ENCODE measurements at places on chromosomes 6 and 20.

DNA sequence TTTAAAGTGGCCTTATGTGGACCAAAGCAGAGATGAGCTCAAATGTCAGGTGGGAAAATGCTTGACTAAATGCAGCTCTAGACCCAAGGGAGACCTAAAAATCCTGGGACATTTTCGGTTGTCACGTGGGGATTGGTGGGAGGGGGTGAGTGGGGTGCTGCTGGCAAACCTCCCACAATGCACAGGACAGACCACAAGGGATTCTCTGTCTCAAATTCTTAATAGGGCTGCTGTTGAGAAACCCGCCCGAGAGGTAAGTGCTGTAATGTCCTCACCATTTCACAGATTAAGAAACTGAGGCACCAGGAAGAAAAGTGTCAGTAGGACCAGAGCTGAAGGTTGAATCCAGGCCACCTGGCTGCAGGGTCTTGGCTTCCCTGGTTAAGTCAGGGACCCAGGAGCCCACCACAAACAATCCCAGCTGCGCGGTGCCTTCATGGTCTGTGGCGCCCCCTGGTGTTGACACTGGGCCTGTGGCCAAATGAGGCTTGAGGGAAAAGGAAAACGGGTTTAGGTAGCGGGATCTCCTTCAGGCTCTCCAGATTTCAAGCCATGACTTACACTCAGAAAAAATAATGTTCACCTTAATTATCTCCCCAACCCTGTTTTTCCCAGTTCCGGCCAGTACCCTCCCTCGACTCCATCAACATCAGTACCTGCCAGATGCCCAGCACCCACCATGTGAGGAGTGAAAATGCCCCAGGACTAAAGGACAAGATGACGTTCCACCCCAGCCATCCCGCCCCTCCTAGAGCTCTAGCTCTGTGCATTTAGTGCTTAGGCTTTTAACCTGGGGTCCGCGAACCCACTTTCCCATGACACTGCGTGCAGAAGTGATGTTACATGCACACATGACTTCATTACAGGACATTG, 7.2 kb downstream of the HLA-G start:
- no peak for DNase-seq

DNA sequence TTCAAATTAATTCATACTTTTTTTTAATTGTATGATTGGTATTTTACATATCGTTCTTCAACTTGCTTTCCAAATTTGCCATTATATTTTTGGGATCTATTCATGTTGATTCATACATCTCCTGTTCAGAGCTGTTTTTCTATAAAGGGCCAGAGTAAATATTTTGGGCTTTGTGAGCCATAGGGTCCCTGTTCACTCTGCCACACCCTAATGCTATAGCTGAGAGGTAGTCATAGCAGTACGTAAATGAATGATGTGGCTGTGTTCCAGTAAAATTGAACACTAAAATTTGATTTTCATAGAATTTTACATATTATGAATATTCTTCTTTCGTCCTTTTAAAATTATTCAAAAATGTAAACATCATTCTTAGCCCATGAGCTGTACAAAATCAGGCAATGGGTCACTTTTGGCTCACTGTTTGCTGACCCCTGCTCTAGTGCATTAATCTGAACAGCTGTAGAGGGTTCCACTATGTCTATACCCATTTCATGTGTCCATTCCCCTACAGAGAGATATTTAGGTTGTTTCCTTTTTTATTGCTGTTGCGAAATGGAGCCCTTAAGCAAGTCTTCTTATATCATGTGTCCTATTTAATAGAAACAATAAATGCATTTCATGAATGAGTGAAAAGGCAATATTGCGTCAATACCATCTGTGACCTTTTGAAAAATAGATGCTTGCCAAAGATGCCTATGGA, 136.4 kb upstream of the SALL4 start:
- no peak for DNase-seq

- no peak for DNase-seq
These were observed 38.0 kb downstream of the HMGCLL1 start for GRCh38 chr6:55541024-55541423.

GRCh38 chr6:113539202-113539601, 317.9 kb upstream of the MARCKS start:
- no peak for DNase-seq

GRCh38 chr6:139882234-139882633, 507.8 kb upstream of the CITED2 start:
- DNase-seq, result no peak

DNA sequence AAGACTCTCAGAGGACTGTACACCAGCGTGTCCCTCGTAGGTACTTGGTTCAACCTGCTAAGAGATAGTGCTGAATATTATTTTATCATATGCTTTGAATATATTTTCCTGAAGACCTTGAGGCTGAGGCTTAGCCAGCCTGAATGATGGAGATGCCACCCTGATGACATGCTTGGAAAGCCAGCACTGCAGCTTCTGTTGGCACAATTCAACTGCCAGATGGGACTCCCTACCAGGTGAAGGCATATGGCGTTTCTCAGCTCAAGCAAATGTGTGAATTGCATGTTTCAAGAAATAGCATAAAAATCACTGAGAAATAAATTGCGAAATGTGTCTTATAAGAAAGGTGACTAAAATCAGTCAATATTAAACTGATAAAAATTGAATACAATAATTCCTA, 228.1 kb upstream of the CST7 start:
- no peak for DNase-seq

GRCh38 chr6:18586133-18586532, 199.0 kb downstream of the RNF144B start:
- DNase-seq, result no peak

GRCh38 chr6:14665827-14666724, 548.5 kb downstream of the CD83 start:
- DNase-seq, result no peak

DNA sequence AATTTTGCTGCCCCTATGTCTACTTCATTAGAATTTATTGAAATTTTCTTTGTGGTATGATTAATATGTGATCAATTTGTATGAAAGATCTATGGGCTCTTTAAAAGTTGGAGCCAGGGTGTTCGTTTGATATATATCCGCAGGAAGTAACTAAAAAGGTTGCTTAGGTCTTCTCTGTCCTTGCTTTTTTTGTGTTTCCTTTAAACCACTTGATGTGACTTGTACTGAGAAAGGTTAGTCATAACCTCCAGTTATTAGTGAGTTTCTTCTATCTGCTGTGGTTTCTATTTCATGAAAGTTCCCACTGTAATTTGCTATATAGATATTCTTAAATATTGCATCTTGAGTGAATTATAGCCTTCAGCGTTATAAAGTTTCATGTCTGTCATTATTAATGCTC, 585.3 kb upstream of the ARID1B start:
- no peak for DNase-seq

DNA sequence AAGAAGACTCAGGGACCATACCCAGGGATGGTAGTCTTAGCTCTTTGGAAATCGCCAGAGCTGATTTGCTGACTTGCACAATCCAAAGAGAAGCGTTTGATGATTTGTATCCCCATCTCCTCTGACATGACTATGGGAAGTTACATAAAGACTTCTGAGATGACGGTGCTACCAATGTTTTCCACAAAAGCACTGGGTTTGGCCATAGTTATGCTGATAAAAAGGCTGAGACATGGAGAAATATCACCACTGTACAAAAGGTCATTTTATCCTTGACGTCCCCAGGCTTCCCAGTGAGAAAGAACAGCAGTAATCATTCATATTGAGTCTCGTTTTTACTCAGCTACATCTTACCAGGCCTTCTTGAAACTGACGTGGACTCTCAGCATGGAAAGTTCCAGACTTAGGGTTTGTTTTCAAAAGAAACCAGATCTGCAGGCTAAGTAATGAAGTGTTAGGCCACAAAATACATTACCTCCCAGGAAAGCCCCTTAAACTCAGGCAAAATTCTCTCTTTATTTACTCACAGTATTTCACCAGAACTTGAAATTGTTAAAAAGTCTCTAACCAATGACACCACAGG, 370.3 kb upstream of the JARID2 start:
- no peak for DNase-seq

- DNase-seq, result no peak
These were observed at the start of gene SLC52A3 for GRCh38 chr20:768426-768978. Gene SLC52A3 (minus strand): TSS chr20:768500. CDS start chr20:765774, 2,726 bp downstream.

DNA sequence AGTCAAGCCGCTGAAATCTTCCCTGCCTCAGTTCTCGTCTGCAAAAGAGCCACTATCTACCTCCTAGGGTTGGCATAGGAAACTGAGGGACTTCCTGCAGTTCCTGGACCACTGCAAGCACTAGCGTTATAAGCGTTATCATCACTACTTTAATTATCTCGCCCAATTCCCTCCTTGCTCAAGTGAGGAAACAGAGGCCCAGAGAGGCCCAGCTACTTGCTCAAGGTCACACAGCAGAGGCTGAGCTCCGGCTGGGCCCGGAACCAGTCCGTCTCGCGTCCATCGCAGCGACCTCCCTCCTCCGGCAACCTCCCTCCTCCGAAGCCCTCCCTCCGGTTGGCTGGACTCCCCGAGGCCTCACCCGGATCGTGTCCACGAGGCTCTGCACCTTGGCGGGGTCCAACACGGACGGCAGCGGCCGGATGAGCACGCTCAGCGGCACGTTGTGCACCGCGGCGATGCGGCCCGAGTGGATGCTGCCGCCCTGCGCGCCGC, 338 bp downstream of the SRXN1 start:
- DNase-seq, result no peak

GRCh38 chr6:83265384-83265783, 72.2 kb downstream of the RWDD2A start:
- no peak for DNase-seq

GRCh38 chr20:15289337-15289736, 951.9 kb upstream of the FLRT3 start:
- DNase-seq, result no peak

DNA sequence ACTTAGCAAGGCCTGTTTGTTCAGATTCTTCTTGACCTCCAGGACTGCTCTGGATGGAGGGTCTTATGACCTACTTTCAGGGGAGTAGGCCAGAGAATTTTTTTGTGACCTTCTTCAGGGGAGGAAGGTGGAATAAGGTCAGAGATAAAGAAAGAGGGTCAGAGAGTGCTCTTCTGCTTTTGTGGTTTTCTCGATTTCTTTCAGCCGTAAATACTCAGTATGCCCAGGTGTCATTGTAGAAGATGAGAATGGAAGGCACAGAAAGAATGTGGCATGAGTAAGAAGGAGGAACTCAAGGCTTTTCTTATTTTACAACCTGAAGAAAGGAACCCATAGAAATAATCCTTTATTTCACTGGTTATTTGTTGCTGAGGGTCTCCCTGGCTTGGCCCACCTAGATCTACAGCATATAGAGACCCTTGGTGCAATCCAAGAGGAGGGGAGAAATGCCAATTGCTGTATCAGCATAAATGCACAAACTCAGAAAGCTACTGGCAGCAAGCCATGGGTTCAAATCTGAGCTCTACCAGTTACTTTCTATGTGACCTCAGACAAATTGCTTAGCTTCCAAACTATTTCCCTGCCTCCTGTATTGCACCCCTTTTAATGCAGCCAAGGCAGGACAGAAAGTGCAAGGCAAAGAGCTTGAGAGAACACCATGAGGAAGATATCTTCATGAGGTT, 68.0 kb downstream of the OLIG3 start:
- DNase-seq, result no peak

- no peak for DNase-seq
These were observed 111.3 kb downstream of the SIM1 start for GRCh38 chr6:100353276-100354015.

- no peak for DNase-seq
These were observed 10.3 kb downstream of the SCRT2 start for GRCh38 chr20:665276-665675.

DNA sequence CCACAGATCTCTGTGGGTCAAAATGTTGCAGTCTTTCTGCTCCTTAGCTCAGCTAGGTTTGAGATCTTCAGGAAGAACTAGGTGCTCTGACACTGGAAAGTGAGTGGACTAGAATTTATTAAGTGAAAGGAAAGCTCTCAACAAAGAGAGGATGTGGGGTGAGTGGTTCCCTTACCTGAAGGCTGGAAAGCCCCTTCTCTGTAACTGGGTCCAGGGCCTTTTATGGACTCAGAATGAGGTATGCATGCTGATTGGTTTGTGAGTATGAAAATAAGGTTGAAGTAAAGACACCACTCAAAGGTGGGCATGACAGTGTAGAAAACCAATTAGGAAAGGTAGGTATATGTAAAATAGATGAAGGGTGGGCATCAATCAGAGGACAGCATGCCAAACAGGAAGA, 485.5 kb downstream of the CD109 start:
- DNase-seq, result no peak
